ENCODE measurements at places on chromosomes 4 and X.

DNA sequence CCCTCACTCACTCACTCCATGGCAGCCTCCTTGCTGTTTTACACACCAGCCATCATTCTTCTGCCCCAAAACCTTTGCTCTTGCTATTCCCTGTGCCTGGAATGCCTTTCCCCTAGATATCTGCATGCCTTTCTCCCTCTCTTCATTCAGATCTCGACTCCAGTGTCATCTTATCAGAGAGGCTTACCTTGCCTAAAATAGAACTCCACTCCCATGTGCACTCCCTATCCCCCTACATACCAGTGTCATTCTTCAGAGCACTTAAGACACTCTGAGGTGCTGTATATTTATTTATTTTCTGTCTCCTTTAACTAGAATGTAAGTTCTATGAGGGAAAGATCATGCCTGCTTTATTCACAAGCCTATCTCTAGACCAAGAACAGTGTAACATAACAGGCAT is 45.1 kb downstream of the ZGRF1 start:
- DNase-seq, result no peak

GRCh38 chr4:156137679-156138473 is 184.2 kb upstream of the CTSO start:
- DNase-seq, result no peak

DNA sequence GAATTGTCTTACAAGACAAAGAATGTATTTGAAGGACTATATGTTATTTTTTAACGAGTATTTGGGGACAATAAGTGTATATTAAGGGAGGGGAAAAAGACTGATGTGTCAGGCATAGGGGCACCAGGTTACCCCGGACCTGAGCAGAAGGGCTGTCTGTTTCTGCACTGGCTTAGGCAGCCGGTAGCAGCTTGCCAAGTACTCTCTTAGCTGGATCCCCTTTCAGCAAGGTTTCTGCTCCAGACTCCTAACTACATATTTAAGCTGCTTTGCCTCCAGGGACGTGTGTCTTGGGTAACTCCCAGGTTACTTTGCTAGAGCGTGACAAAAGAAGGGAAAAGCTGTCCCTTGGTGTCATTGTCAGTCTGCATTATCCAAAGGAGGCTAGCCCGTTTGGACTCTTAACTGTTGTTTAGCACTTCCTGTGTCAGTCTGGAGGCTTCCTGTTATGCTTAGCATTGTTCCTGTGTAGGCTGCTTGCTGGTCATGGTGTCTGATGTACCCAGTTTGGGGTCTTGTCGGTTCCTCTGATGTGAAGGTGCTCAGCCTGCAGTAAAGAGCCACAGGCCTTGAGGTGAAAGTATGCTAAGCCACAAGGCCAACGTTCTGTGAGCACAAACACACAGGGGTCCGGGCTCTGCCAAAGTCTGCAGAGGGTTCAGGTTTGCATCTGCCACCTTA is 11.6 kb downstream of the CXCR3 start:
- DNase-seq, result no peak

GRCh38 chr4:78602334-78602733 is 50.8 kb downstream of the ANXA3 start:
- DNase-seq, result no peak

- no peak for DNase-seq
Measured at GRCh38 chrX:13750204-13750603, 15.7 kb downstream of the OFD1 start.

DNA sequence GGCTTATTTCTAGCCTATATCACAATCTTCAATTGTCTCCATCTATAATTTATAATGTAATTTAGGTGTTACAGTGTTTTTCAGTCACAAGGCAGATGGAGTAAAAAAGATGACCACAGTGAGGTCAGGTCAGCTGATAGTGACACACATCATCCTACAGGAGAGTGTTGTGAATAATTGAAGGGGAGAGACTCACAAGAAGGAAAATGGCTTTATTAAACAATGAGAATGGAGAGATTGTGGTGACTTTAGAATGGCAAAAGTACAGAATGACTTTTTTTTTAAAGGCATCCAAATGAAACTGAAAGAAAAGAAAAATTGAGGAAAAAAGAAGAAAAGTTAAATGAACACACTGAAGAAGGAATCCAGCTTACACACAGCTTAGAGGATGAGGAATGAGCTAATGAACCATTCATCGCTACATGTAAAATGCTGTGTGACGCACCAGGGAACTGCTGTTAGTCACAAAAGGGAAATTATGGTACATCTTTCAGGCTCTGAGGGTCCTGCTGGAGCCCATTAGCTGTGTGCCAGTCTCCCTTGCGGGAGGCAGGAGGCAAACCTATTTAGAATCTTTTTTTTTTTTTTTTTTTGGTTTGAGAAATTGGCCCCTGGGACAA is 56.6 kb downstream of the SPRY1 start:
- DNase-seq, result no peak

DNA sequence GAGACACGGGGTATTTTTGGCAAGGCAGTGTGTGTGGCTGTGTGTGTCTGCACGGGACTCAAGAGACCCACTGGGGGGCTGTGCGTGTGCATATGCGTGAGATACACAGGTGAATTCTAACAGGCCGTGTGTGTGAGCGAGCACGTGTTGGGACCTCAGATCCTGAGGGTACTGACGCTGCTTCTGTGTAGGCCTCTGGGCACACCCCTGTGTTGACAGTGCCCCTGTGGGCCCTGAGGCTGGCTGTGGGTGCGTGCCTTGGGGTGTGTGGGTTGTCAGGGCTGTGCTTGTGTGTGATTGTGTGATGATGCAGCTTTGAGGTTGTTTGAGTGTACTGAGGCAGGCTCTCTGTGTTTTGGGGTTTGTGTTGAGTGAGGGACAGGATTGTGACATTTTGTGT is 13.9 kb downstream of the FOXP3 start:
- no peak for DNase-seq

DNA sequence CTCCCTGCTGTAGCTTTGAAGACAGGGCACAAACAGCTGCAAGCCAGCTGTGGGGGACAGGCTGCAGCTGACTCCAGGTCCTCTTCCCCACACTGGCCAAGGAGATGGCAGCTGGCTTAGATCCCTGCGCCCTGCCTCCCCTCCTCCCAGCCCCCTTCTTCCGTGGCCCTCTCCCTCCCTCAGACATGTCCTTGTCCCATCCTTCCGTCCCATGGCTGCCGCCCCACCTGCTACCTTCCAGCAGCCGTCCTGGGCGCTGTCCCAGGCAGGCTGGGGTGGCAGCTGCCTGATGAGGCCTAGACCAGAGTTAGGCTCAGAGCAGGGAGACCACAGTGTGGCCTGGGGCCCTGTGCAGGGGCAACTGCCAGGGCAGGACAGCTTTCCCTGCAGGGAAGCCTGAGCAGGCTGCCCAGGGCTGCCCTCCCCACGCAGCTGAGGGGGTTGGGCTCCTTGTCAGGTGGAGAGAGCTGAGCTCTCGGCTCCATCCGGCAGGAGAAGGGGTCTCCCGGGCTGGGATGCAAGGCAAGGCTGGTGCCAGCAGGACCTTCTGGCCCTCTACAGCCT is 3.3 kb upstream of the BGN start:
- DNase-seq, result no peak

DNA sequence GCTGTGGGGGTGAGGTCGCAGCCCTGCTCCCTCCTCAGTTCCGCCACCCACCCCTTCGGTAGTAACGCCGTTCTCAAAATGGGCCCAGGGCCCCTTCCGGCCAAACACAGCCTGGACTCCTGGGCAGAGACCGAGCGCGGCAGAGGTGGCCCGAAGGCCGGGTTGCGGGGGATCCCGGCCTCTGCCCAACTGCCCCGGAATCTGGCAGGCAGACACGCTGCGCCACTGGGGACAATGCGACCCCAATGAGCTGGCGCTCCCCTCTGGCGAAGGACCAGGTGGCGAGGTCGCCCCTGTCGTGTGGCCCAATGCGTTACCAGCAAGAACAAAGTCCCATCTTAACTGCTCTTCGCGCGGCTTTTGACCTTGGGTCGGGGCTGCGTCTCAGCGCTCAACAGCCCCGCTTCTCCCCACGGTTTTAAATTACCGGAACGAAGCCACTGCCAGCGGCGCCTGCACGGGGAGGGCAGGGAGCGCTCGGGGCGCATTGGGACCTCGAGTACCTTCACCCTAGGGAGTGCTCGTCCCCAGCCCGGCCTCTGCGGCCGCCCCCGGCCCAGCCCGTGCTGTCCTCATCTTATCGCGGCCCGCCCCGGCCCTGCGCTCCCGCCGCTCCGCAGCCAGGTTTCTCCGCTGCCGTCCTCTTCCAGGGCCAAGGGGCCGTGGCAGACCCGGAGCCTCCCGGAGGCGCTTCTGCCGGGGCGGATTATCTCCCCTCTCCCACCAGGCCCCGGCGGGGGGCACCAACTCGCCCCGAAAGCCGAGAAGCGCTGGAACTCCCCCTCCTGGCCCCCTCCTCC is 22.2 kb upstream of the HMX1 start:
- no peak for DNase-seq

- DNase-seq, result no peak
Measured at GRCh38 chrX:31708116-31708515, 636.3 kb upstream of the FTHL17 start.

GRCh38 chr4:94472056-94472826 is 20.5 kb downstream of the PDLIM5 start:
- DNase-seq, result no peak

GRCh38 chr4:147136751-147137150 is 191.1 kb upstream of the TTC29 start:
- DNase-seq, result no peak

GRCh38 chrX:126655061-126655460 is 102.4 kb upstream of the DCAF12L1 start:
- DNase-seq, result no peak

DNA sequence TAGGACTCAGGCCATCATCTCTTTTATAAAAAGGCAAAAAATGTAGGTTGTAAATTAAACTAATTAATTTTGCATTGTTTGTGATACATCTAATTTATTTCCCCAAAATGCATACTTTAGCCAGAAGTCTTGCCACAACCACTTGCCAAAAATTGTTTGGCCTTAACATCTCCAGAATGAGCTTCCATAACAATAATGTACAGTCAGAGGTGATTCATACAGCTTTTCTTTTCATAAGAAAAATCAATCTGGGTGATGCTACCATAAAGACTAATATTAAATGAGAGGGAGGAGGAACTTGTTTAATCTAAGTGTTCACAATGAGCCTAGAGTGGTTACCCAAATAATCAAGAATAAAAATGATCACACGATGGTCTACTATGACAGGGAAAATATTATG is 59.3 kb downstream of the AMMECR1 start:
- DNase-seq, result no peak

- DNase-seq, result no peak
Measured at GRCh38 chr4:15042529-15043167, 40.4 kb downstream of the CPEB2 start.

DNA sequence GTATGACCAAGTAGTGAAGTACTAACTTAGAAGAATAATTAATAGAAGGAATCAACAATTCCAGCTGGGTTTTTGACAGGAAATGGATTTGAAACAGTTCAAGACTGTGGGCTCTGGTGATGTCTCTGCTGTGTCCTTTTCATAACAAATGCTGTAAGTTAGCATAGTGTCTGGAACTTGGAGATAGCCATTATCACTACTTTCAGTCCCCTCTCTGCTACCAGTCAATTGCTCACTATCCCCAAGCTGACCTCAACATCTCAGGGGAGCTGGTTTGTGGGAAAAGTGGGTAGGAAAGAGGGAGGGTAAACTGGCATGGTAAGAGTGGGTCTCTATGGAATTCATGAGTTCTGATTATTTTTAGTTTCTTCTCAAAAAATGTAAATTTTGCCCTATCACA is 231.4 kb upstream of the MID1 start:
- DNase-seq, result no peak
